ENCODE measurements at places on chromosomes 12 and 14. TPM values are rescaled to one million over a fixed set of nuclear protein-coding genes. Genes with fewer than 3 reads are reported as not detected.

DNA sequence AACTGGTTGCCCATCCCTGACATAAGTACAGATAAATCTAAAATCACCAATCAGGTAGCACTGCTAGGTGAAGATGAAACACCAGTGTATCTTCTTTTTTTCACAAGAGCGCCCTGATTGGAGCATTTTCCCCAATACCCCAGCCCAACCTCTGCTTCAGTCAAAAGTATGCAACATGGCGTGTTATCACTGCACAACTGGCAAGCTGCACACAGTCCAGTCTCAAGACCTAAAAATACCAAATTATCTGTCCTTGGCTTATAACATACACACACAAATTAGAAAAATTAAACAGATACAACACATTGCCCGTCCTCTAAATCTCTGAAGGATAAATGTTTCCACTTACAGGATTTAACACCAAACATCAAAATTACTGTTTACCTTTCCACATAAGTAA is 20.2 kb upstream of the SELPLG start:
- DNase-seq, result no peak

Gene MAP3K12
- 5.6 TPM for total RNA-seq

Gene KLRC3
- total RNA-seq, result not detected

GRCh38 chr12:132014915-132015280 is 65.2 kb downstream of the EP400 start:
- DNase-seq, result no peak

DNA sequence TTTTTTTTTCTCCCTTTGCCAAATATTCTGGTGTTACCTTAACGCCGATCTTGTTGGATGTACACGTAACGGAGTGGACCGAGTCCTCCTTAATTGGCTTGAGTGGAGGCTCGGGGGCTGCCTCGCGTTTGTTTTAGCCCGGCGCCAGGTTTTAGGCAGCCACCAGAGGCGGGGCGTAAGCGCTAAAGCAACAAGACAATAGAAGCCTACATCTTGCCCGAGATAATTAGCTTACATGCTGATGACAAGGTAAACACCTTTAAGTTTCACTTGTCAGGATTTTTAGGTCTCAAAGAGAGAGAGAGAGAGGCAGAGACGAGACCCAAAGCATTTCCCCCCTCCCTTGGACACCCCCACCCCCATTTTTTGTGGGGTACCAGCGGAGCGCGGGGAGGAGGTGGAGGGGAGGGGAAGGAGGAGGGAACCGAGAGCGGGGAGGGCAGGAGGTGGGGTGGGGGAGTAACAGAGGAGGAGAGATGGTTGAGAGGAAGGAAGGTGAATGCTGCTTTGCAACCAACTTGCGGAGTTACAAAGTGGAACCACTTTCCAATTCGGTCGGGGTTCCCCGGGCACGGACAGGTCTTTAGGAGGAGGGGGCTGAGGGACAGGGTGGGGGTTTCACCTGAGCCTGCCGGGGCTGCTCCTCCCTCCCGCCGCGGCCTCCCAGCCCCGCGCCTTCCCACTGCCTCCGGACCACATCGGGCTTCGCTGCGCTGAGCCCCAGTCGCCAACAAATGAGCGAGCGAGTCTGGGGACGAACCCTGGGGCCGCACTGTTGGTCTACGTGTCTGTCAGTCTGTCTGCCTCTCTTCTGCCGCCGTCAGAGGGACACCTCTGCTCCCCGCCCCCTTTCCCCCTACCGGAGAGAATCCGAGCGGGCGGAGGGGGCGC is at the start of gene NKX2-1:
Gene NKX2-1, minus strand, starts transcription at position 802 of the 891 bp plus-strand sequence. Its CDS starts 103 bp downstream, at position 699.
- no peak for DNase-seq

DNA sequence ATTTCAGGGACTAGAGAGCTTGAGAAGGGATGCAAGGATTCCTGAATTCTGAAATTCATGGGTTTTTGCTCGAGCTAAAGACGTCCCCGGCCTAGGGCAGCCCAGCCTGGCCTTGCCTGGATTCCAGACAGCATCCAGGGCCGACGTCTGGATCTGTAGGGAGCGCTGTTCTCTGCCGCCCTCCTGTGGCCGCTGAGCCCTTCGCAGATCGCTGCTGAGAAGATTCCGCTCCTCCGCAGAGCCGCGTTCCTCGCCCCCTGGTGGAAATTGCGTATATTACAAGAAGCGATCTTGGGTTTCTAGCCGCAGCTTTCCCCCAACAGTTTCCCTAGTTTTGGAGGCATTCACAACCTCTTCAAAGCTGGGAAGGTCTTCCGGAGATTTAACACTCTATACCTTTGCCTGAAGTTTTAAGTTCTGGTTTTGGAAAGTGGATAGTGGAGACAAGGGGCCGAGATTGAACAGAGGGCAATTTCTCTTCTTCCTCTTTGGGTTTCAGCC is 5.1 kb downstream of the CISTR start:
- DNase-seq, result peak; percentile 96

- DNase-seq, result no peak
These were observed 536 bp downstream of the VPS29 start for GRCh38 chr12:110501399-110501751.

DNA sequence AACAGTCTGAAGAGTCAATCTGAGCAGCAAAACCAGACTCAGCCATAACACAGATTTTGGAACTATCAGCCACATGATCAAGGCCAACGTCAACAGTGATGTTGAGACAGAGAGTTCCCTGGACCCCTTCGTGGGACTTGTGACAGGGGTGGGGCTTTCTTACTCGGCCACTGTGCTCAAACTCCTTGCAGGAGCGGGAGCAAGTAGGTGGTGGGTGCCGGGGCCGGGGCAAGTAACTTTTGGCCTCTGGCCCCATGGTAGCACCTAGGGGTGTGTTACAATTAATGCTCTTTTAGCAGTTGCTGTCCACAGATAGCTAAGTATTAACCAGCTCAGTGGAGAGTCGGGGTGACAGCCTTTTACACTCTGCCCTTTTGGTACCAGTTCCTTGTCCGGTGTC is 384.4 kb downstream of the NUAK1 start:
- peak; percentile 53 for DNase-seq

DNA sequence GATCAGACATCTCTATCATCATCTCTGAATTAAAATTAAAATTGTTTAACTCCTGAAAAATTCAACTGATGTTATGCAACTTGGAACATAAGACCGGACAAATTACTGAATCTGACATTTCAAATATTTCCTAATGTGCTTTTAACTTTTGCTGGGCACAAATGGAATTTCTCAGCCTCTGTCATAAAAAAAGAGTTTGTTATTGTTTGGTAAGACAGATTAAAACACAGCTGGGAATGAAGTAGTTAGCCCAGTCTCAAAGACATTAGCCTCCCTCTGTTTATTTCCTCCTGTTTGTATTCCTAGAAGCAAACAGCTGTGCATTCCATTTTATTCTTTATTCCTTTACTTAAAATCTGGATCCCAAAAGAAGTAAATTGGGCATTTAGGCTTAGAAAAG is 29.4 kb downstream of the PLEKHA5 start:
- no peak for DNase-seq

Gene HPD
- total RNA-seq, result 2.3 TPM

GRCh38 chr12:11186837-11187236 is at the start of gene TAS2R42:
Gene TAS2R42, minus strand, starts transcription at chr12:11186937. Its CDS starts 0 bp downstream, at chr12:11186937.
- no peak for DNase-seq

- no peak for DNase-seq
These were observed 203.7 kb upstream of the NUDT4 start for GRCh38 chr12:93174048-93174447.

Gene INSM2
- total RNA-seq, result not detected

DNA sequence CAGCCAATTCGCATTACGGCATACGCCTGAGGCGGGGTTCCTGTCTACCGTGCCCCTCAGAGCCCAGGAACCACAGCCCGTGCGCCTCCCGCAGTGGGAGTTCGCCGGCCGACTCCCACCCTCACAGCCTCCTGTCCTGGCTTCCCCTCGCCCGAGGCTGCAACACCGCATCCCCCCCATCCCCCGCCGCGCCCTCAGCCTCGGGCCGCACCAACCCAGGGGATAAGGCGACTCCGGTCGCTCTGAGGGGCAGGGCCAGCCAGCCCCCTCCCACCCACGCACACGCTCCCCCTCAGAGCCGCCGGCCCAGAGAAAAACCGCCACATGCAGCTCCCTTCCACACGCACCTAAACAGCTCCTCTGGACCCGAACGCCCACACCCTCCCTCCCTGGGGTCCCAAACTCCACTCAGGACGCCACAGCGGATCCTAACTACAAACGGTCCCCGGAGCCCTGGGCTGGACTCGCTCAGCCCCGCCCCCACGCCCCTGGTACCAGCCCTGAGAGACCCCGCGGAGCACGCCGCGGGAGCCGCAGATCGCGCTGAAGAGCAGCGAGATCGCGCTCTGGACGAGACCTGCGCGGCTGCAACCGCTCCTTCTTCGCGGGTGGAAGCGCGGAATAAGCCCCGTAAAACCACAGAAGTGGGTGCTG is at the start of gene C14orf39:
Gene C14orf39, minus strand, starts transcription at position 466 of the 654 bp plus-strand sequence. CDS start 985 bp downstream, outside the sequence.
- DNase-seq, result no peak

Data from Right ventricle myocardium inferior (tissue), 1 donor.